ENCODE measurements at places on chromosomes 11 and 22.

DNA sequence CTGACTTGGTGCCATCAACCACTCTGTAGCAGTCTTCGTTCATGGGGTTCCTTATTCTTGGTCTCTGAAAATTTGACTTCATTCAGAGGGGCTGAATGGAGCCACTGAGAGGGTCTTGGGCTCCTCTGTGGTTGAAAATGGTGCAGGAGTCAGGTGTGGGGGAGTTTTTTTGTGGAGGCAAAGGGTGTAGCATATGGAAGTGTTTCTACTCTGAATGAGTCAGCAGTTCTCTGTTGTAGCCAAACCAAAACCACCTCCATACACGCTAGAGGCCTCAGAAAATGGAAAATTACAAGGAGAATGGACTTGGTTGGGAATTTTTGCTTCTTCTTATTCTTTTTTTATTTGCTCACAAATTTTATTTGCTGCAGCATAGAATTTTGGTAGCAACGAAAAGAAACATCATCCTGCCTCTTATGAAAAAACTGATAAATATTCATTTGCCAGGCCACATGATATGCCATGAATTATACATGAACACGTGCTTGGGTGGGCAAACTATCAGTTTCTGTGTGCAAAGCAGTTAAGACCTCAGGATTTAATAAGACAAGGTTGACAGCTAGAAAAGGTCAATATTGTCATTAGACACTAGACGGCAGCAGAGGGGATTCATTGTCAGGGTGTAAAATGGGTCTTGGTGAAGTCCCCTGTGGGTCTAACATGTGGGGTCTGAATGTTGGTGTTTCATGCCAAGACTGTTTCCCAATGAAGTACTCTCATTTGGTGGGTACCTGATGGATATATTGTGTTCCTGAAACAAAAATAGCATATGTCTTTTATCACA is 111.7 kb downstream of the MYO18B start:
- peak; percentile 54 for DNase-seq

GRCh38 chr11:125211948-125212340 is 47.4 kb downstream of the PKNOX2 start:
- no peak for DNase-seq

GRCh38 chr11:110392056-110392455 is 37.7 kb upstream of the FDX1 start:
- no peak for DNase-seq

DNA sequence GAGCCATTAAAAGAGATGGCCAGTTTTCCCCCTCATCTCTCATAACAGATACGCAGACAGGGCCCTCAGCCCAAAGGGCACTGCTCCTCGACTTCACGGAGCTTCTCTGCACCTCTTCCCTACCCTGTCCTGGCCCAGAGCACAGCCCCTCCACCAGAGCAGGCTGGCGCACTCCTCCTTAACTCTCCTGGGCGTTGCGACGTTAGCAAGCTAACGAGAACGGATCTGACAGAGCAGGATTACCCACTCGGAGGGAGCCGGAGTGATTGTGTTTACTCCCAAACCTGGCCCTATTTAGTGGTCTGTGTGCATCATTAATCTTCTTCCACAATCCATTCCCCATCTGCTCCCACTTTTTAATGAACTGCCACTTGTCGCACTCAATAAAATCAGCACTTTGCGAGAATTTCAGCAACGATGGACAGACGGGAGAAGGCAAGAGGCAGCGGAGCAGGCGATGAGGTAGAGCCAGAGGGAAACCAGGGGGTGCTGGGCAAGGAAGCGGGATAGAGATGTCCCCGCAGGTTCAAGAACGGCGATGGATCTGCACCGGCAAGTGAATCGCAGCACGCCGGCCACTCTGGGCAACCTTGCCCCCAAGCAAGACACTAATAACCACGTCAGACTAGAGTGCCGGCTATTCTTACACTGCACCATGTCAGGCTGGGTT is 159.4 kb downstream of the BUD13 start:
- DNase-seq = peak; percentile 88

DNA sequence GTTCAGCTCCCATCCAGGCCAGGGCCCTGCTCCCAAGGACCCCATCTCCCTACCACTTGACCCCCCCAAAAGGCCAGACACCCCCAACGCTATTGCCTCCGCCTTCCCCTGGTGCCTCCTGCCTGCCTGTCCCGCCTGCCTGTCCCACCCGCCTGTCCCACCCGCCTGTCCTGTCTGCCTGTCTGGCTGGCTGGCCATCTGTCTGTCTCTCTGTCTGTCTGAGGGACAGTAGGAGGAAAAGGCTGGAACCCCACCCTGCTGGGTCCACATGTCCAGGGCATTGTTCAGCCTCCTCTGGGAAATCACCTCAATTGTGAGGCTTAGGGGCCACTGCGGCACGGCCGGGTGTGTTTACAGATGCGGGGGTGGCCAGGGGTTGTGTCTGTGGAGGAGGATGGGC is 25.3 kb upstream of the CBX7 start:
- DNase-seq = no peak

- DNase-seq = peak; percentile 31
Observed at GRCh38 chr11:56885177-56885576, 103.5 kb upstream of the OR5AK2 start.

Data from eye (tissue), 1 donor.